D721Med (cell line): ENCODE measurements at places on chromosomes 6 and 20.

- no peak for DNase-seq
Measured at GRCh38 chr6:26273673-26274588, 91.1 kb upstream of the BTN3A2 start.

GRCh38 chr6:143647191-143647590 lies 30.6 kb upstream of the PHACTR2 start:
- DNase-seq = no peak

DNA sequence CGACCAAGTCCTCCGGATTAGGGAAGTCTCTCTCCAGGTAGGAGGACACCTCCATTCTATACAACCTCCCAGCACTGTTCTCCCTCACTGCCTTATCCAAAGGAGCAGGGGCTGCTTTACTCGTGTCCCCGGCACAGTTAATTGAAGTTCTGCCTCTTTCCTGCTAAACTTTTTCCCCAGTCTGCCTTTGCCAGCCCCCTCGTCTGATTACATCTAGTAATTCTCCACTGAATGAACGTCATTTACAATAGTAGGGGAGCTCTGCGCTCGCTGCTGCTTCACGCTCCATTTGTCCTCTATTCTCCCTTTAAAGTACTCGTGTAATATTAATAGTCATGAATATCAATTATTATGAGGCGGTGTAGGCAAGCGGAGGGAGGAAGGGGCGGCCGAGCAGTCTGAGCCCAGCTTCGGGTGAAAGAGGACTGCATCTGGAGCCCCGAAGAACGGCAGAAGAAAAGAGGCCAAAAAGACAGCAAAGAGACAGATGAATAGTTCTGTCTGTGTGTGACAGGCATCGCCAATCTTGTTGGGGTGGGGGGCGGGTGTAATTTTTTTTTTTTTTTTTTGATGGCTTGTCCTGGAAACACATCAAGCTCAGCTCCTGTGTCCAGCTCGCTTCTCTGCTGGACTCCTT lies 2.9 kb downstream of the TFAP2B start:
- no peak for DNase-seq

- no peak for DNase-seq
Measured at GRCh38 chr6:57019434-57019833, 27.1 kb upstream of the KIAA1586 start.

DNA sequence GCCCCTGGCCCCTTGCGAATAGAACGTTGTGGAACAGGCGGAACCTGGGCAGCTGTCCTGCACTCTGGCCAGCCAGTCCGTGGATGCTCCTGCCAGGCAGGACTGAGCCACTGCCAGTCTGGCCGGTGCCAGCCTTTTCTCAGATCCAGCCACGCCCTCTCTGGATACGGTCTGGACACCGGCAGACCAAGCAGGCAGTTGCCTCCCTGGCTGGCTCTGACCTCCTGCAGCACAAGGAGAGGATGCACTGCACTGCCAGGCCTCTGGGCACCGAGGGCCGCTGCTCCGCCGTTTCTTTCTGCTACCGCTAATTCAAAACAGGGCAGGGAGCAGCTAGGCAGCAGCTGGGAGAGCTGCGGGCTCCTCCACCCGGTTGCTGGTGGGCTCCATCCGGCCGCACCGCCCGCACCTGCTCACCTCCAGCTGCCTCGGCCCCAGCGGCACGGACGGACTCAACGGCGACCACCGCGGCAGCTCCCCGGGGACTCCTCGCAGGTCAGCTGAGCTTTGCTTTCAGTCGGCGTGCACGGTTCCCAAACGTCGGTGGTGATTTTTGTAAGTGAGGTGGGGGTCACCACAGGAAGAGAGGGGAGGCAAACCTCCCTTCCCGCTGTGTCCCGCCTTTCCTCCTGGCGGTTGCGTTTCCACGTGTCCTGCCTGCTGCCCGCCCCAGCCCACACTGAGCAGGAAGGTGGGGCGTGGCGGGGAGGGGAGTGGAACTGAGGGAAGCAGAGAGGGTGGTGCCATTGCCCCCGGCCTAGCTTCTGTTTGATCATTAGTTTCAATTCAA lies 30.3 kb upstream of the AFDN start:
- DNase-seq = no peak

GRCh38 chr6:42871711-42872110 lies 7.7 kb upstream of the RPL7L1 start:
- no peak for DNase-seq

GRCh38 chr20:24954566-24954965 lies 5.5 kb downstream of the CST7 start:
- no peak for DNase-seq

- no peak for DNase-seq
Measured at GRCh38 chr6:135181333-135182070, 394 bp downstream of the MYB start.

DNA sequence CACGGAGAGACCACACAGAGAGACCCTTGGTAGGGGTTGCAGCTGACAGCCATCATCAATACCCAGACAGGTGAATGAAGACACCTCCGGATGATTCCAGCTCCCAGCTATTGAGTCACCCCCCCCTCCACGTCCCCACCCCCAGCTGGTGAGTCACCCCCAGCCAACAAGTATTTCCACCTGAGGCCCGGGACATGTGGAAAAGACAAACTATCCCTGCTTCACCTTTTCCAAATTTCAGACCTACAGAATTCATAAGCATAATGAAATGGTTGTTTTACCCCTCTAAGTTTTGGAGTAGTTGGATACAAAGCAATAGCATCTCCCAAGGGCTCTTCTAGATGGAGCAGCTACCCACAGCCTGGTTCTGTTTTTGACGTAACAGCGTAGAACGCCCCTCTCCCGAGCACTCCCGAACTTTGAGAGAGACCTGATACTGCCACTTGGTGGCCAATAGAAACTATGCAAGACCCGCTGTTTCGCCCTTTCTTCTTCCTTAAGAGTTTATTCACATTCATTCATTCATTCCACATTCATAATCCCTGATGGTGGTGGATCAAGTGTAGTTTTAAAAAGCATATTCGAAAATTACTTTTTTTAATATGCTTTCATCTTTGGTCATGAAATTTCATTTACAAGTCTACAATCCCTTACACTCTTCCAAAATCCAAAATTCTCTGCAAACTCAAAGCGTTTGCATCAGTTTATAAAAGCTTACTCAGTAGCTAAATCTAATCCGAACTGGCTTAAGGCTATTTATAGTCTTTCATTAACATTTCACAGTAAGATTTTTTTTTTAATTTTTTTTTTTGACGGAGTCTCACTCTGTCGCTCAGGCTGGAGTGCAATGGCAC lies 15.1 kb upstream of the PPP1R16B start:
- DNase-seq = no peak

GRCh38 chr6:157432231-157432891 lies 51.4 kb downstream of the ZDHHC14 start:
- DNase-seq = no peak

DNA sequence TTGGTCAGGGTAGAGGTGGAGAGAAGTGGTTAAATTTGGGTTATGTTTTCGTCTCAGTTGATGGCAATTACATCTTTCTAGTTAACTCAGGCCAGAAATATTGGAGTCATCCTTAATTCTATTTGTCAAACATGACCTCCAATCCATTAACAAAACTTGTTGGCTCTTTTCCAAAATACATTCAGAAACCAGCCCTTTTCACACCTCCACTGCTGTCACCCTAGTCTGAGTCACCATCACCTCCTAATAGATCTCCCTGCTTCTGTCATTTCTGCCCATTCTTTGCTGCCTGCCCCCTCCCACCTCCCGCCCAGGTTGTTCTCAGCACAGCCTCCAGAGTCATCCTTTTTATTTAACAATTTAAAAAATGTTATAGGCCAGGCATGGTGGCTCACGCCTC lies 3.0 kb upstream of the ABCF1 start:
- DNase-seq = no peak

DNA sequence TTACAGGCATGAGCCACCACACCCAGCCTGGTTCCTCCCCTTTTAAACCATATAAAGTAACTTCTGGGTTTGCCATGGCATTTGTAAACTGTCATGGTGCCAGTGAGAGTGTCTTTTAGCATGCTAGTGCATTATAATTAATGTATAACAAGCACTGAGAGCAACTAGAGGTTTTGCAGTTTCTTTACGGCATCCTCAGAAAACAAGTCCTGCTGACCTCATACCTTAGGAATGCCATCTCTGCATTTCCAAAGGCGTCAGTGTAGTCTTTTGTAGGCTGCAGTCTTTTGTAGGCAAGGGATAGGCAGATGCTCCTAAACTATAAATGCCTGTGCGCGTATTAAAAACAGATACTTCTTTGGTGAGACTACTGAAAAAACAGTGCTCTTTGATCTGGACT lies 75.0 kb upstream of the EZR start:
- no peak for DNase-seq

- no peak for DNase-seq
Measured at GRCh38 chr6:127290391-127291265, 24.0 kb downstream of the RNF146 start.

GRCh38 chr6:138691595-138692057 lies 81.9 kb upstream of the CCDC28A start:
- no peak for DNase-seq

- DNase-seq = no peak
Measured at GRCh38 chr6:22221211-22221610, 75.6 kb downstream of the PRL start.

- DNase-seq = no peak
Measured at GRCh38 chr6:109381061-109381746, 1.1 kb downstream of the CD164 start.

DNA sequence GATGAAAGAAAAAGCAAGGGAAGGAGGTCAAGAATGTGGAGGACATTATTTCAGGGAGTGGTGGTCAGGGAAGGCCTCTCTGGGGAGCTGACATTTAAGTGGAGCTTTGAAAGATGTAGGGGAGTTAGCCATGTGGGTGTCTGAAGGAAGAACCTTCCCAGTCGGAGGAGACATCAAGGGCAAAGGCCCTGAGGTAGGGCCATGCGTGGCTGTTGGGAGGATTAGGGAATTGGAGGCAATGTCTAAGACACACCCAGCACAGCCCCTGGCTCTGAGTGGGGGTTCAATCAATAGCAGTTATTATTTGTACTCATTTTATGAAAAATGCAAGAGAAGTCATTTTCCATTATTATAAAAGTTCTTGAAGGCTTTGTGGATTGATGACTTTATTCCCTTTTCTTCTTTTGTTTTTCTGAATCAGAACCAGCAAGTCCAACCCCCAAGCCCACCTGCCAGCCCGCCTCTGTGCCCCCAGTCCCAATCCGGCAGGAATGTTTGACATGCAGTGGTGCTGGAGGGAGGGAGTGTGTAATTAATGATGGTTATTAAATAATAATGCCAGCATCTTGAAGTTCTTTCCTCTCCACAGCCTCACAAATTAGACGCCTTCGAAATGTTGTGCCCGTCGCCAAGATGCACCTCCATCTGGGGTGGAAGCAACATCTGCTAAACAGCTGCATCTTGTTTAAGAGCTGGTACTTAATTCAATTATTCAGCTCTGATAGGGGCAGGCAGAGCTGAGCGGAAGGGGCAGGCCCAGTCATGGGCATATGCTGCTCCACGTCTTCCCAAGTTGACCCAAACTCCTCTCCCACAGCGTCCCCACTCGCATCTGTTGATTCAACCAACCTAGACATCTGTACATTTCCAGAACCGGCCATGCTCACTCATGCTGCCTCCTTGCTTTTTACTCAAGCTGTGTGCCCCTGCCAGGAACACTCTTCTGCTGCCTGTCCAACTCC lies 81.3 kb upstream of the SIRPA start:
- DNase-seq = no peak

- DNase-seq = no peak
Measured at GRCh38 chr6:80535914-80536565, 429.6 kb downstream of the BCKDHB start.

DNA sequence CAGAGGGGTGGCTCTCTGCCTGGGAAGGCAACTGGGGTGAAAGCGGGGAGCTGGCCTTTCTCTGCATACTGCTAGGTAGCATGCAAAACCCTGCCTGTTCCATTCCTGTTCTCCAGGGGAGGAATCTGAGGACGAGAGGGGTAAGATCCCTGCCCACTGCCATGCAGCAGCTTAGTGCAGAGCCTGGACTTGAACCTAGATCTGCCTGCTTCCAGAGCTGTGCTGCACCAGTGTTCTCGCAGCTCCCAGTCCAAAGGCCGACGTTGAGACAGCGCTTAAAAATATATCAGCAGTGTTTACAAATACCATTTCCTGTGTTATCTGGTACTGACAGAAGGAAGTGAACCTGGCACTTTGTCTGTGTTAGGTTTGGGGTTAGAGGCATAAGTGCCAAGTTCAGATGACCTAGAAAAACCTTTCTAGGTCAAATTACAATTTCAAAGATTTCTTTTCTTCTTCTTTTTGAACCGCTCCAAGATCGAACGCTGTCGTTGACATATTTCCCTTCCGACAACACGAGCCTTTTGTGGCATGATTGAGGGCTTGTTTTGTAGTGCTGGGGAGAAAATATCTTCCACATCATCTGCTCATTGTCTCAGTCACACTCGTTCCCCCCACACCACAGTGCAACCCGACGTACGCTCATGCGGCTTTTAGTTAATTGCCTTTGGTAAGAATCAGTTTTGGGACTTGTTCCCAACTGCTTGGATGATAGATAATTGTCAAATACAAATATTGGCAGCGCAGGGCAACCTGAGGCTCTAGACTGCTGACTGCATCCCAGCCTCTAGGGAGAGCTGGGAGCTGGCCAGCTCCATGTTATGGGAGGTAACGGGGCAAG lies 44.6 kb downstream of the TOX2 start:
- DNase-seq = no peak

GRCh38 chr6:106094261-106094963 lies 8.3 kb downstream of the PRDM1 start:
- DNase-seq = no peak

- no peak for DNase-seq
Measured at GRCh38 chr20:54184904-54185626, 11.3 kb upstream of the CYP24A1 start.

DNA sequence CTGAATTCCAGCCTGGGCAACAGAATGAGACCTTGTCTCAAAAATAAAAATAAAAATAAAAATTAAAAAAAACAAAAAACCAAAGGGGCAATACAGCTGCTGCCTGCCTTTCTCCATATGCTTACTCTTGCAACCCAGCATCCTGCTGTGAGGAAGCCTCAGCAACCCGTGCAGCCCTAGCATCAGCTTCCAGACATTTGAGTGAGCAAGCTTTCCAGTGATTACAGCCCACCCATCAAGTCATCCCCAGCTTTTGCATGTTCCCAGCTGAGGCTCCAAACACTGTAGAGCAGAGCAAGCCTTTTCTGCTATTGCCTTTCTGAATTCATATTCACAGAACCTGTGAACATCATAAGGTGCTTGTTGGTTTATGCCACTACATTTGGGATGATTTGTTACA lies 93.8 kb downstream of the SASH1 start:
- DNase-seq = no peak

- DNase-seq = no peak
Measured at GRCh38 chr20:63363013-63363957, 2.1 kb upstream of the CHRNA4 start.

- no peak for DNase-seq
Measured at GRCh38 chr20:22931653-22932608, 103.2 kb upstream of the SSTR4 start.

DNA sequence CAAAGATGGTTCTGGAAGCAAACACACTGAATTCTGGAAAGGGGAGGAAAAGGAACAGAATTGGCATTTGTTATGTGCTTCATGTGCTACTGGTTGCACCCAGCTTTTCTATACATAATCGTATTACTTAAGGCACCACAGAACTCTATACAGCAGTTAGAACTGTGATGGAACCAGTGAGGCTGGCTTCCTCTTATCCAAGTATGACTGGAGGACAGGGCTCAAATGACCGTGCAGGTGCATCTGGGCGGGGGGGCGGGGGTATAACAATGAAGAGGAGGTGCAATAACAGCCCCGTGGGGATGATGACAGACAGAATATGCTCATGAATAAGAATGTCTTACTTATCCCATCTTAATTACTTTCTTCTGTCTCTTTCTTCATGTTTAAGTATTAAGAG lies 144.2 kb downstream of the BTBD9 start:
- no peak for DNase-seq

- no peak for DNase-seq
Measured at GRCh38 chr6:131258816-131259476, 123.7 kb downstream of the AKAP7 start.

- no peak for DNase-seq
Measured at GRCh38 chr20:48404598-48404997, 423.2 kb downstream of the PREX1 start.
